ENCODE measurements at places on chromosomes 2 and 18.

DNA sequence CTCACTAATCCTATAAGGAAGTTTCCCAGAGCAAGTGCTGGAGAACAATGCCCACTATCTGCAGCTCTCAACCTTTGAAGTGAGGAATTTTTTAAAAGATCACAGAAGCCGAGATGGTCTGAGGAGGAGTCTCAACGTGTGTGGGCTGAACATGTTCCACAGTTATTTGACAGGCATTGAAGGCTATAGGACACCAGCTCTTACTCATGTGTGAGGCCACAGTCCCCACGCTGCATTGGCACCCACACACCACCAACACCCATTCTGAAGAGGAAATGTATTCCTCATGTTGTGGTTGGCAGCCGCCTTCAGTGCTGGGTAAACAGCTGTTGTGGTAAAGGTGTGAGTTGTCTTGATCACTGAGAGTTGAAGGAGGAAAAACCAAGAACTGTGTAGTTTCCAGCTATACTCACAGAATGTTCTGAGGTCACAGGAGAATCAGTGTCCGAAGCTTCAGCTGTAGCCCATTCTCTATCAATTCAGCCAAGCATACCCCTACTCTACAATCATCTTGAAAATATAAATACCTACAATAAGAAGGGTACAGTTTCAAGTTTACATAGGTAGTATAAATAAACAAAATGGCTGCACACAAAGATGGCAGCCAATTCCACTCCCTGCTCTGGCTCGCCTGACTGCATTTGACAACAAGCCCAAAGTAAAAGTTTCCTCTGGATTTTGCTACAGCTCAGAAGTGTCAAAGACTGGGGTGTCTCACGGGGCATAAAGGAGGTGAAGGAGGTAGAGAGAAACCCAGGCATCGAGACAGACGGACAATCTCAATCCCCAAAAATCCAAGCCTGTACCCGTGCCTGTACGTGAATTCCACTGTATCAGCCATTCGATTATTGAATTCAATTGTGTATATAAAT is 12.1 kb downstream of the CD226 start:
- DNase-seq = peak; percentile 12

GRCh38 chr2:45964223-45964841 is 312.9 kb downstream of the PRKCE start:
- DNase-seq = peak; percentile 99

DNA sequence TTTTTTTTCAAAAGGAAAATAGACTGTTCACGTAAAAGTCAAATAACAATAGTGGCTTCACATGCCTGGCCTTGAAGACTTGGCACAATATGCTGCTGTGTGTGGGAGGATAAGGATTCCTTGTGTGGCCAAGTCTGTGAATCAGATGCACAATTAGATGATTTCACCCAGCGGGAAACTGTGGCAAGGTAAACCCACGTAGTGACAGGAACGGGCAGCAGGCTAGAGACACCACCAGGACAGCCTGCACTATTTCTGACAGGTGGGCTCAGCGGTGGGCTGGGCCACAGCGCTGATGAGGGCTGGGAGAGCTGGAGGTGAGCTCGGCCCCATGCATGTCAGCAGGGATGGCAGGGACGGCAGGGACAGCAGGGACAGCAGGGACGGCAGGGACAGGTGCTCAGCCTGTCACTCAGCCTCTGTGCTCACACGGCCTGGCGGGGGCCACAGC is 21.6 kb downstream of the SNORC start:
- DNase-seq = peak; percentile 66

- DNase-seq = no peak
Measured at GRCh38 chr2:168136392-168136977, 110.9 kb downstream of the STK39 start.

DNA sequence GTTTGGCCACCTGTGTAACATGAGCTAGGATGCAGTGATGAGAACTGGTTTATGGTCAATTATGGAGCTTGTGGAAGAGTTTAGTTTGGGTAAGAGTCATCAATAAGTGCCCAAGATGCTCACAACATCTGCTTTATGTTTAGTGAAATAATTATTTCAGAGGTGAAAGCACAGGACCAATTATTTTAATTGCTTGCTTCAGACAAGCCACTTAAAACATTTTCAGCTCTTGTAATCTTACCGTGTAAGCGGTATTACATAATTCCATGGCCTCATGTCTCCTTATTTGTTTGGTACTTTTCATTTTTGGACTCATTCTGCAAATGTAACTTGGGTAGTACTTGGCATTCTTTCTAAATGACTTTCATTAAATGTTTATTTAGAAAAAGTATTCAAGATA is 5.4 kb downstream of the B3GNT2 start:
- DNase-seq = no peak

GRCh38 chr18:22423878-22424564 is 6.3 kb upstream of the CTAGE1 start:
- DNase-seq = no peak

DNA sequence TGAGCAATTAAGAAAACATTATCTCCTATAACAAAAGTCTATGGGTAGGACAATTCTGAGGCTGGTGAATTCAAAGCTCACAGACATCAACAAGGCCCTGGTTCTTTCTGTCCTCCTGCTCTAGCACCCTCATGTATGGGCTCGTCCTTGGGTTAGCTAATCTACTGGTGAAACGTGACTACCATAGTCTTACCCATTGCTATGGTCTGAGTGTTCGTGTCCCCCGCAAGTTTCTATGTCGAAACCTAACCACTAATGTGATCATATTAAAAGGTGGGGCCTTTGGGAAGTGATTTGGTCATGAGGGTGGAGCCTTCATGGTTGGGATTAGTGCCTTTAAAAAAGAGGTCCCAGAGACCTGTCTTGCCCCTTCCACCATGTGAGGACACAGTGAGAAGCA is 564.7 kb downstream of the TNS1 start:
- DNase-seq = no peak

- DNase-seq = no peak
Measured at GRCh38 chr2:185984670-185985069, 246.1 kb downstream of the FSIP2 start.

GRCh38 chr2:9440058-9440727 is 16.7 kb downstream of the CPSF3 start:
- no peak for DNase-seq

GRCh38 chr2:221972813-221973478 is 325.9 kb downstream of the PAX3 start:
- no peak for DNase-seq

- no peak for DNase-seq
Measured at GRCh38 chr2:160936044-160936806, 224.0 kb upstream of the TANK start.

DNA sequence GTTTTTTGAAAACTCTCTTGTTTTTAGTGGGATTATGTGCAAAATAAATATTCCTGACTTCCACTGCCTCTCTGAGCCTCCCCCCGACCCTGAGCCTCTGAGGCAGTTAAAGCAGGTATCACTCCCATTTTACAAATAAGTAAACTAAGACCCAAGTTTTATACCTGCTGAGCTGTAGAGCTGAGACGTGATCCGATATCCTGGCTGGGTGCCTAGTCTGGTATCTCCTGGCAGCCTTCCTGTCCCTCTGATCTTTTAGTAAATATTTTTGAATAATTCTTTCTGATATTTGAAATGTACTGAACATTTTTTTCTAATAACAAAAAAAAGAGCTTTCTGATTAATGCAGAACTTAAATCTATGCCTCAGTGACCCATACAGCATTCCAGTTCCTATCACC is 108.3 kb upstream of the NOSTRIN start:
- DNase-seq = no peak

DNA sequence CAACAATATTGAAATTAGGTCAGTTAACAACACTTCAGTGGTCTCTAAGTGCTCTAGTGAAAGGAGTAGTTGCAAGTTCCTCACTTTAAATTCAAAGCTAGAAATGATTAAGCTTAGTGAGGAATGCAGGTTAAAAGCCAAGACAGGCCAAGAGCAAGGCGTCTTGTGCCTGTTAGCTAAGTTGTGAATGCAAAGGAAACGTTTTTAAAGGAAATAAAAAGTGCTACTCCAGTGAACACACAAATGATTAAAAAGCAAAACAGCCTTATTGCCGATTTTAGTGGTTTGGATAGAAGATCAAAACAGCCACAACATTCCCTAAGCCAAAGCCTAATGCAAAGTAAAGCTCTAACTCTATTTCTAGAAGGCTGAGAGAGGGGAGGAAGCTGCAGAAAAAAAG is 44.7 kb downstream of the ANTXR1 start:
- no peak for DNase-seq

DNA sequence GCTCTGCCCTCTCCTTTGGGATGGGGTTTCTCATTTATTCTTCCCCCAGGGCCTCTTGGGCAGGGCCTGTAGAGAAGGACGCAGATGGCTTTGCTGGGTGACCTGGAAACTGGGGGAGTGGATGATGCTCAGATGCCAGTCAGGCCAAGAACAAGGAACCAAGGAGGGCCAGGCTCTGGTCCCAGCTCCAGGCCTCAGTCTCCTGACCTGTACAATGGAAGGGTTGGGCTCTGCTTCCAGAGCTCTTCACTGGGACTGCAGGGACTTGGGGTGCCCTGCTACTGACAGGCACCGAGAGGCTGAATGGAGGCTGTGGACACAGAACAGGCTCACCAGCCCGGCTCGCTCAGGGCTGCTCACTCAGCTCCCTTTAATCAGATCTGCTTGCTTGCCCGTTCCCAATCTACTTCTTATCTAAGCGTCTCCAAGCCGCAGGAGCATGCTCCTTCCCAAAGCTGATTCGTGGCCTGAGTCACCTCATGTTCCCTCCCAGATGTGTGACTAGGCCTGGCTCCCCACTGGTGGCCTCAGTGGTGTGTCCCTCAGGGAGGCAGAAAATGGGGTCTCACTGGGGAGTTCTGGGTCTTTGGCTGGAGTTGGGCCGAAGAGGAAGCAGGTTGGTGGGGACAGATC is 82.6 kb upstream of the ODC1 start:
- no peak for DNase-seq

GRCh38 chr2:105410554-105410953 is 11.7 kb upstream of the FHL2 start:
- DNase-seq = peak; percentile 78

- DNase-seq = no peak
Measured at GRCh38 chr2:120780402-120780801, 44.7 kb downstream of the GLI2 start.

GRCh38 chr18:55838319-55838718 is 250.3 kb upstream of the TCF4 start:
- no peak for DNase-seq

DNA sequence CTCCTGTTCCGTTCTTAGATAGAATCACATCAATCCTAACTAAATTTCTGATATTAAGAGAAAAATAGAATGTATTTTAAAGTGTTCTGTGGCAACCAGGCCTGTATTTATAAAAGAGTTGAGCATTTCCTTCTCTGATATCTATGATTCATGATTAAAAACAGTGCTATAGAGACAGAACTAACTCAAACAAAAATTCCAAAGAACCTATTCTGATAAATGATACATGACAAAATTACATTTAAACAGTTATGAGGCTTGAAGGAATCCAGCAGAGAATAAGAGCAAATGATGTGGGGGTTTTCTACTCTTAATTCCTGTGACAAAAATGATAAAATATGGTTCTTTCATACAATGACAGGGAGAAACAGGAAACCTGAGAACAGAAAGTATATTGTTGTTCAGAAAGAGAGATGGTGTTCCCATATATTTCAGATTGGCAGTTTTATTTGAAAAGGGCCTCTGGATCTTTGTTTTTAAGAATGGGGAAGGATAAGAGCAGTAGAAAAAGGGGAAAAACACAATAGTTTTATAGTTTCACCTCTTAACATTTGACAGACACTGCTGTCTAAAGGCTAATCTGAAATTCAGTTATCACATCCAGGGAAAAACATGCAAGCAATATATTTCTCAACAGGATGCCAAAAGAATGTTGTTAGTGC is 944.3 kb downstream of the LRP1B start:
- no peak for DNase-seq

DNA sequence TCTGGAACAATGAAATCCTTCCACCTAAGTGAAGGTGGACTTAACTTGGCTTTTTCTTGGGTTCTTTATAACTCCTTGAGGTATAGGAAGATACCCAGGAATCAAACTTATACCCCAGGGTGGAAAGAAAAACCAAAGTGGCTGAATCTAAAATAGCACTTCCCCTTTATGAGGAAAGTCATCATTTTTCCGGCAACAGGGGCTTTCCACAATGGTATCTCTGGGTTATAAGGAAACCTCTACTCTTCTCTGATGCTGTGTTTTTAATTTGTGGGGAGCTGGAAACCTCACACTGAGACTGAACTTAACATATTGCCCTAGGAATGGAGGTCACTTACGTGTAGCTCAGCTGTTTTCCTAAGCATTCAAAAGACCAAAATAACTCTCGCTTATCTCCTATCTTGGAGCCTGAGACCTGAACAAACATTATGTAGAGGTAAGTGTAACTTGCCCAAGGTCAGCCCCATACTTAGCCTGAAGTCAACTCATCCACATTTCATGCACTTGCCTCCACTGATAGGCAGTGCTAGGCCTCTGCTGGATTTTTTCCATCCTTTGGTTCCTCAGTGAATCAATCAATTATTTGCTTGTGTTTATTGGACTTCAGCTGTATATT is 117.9 kb downstream of the SETBP1 start:
- DNase-seq = no peak

DNA sequence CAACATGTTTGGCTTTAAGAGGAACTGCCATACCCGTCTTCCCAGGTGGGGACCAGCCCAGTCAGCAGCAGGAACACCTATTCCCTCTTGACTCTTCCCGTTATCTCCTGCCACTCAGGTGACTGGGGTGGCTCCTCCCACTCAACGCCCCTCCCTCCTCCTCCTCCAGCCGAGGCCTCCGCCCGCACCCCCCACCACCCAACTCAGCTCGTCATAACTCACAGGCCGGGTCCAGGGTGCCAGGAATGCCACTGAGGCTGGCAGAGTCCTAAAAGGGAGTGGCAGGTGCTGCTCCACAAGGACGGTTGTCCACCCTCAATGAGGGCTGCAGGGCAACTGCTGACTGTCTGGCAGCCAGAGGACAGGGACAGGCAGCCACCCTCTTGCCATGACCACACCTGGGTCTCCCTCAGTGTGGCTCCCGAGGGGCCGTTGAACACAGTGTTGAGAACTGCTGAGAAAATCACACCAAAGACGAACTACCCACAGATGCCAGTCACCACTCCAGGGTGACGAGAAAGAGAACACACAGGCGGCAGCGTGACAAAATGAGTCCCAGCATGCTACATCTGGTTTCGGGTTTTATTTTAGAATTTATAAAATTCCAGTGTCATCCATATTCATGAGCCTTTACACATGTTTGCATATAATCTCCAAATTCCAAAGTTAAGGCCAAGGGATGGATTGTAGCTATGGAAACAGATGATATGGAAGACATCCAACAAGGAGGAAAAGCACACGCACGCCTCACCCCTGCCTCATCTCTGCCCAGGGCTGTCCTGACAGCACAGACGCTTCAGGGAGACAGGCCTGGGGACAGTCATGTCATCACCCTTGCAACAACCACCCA is 38.5 kb downstream of the ANO7 start:
- DNase-seq = no peak

DNA sequence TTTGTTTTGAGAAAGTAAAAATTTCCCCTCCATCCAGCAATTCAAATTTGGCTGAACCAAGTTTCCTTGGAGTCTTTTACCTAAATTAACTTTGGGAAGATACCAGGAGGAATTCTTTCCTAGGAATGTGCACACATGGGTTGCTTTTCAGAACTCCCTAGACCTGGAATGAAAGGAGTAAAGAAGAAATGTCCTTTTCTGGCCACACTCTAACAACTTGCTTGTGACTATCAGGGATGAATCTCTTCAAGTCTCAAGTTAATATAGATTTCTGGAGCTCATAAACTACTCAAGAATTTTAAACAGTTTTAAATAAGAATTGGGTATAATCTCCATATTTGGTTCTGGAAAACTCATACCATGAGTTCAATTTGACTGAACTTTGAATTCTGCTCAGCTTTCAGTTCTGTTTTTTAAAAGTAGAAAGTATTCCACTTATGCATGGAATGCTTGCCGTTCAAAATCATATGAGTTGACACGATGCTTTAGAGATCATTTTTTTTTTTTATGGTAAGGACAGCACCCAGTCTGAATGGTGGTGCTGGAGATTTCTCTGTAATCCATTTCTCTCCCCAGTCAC is 7.7 kb downstream of the RASGRP3 start:
- no peak for DNase-seq
